ENCODE measurements at places on chromosomes 13 and 19. TPM values are rescaled to one million over a fixed set of nuclear protein-coding genes. Genes with fewer than 3 reads are reported as not detected.

DNA sequence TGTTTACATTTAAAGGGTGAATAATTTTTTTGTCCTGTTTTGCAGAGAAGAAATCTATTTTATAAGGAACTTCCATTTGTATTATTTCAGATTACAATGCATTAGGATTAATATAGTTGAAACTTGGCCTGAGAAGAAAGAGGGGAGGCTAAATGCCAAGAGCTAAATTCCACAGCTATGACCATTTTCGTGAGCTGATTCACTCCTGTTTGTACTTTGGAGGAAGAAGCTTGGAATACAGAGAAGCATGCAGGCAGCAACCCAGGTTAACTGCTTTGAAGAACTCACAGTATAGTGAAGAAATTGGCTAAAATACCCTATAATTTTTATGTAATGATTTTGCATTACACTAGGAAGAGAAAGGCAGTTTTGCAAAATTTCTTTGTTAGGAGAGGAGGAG, 309.4 kb upstream of the KLF12 start:
- no peaks in the 10 kb centered on the region for H3K4me1 ChIP-seq
- H3K27ac ChIP-seq, result no peak overlapping the region
- H3K36me3 ChIP-seq, result no peaks in the 10 kb centered on the region

KLK3 gene
- not detected for total RNA-seq

DNA sequence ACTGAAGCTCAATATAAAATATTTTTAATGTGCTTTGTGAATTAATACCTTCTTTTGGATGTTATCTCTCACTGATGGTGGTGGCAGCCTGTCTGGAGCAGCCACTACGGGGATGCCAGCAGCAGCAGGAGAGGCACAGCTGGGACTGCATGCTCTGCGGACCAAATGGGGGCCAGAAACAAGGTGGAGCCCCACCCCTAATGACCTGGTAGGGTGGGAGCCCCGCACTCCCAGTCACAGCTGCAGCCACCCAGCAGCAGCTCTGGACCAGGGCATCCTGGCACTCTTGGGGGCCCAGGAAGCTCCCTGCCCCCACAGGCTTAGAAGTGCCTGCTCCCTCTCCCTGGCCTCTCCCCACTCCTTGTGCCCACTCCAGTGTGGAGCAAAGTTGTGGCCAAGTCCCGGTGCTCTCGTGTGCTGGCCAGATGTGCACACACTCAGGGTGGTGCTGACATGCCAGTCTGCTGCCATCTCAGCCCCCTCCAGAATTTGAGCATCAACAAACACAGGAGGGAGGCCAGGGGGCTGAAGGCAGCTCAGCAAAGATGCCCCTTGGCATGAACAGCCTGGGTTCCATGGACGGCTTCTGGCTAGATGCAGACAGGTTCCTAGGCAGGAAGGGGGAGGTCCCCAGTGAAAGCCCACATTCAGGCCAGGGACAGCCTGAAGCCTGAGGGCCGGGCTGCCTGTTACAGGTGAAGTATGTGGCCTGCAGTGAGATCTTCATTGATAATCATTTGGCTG, 696.7 kb upstream of the SLITRK5 start:
- no peak overlapping the region for H3K4me3 ChIP-seq
- H3K4me1 ChIP-seq, result no peaks in the 10 kb centered on the region
- no peaks in the 10 kb centered on the region for H3K27me3 ChIP-seq
- no peaks in the 10 kb centered on the region for H3K36me3 ChIP-seq

SHKBP1 gene
- total RNA-seq, result 92.9 TPM

PODNL1 gene
- total RNA-seq, result 0.68 TPM

DNA sequence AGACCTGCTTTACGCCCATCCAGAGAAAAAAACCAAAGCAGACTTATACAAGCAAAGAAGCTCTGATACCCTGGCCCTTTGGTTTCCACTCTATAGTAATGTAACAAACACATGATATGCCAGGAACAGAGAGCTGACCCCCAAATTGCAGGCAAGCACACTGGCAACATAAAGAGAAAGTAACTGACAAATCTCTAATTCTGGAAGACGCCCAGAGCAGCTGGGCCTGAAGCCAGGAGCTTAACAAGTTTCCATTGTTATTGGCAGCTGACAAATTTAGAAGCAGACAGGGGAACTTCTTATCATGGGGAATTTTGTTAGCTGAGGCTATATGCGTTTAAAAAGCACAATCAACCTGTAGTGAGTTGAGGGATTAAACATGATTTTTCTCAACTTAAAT, 158.0 kb downstream of the DLEU7 start:
- H3K4me3 ChIP-seq, result no peak overlapping the region
- DNase-seq, result no peak
- no peaks in the 10 kb centered on the region for H3K4me1 ChIP-seq
- no peaks in the 10 kb centered on the region for H3K27me3 ChIP-seq
- H3K36me3 ChIP-seq, result peaks cover 5% of the 10 kb centered on the region

KL gene
- total RNA-seq, result not detected

ZNF729 gene
- not detected for total RNA-seq

GRCh38 chr13:94534166-94534565, 54.7 kb upstream of the DCT start:
- DNase-seq, result no peak
- H3K27ac ChIP-seq, result no peak overlapping the region
- no peaks in the 10 kb centered on the region for H3K27me3 ChIP-seq
- H3K36me3 ChIP-seq, result no peaks in the 10 kb centered on the region
- H3K4me1 ChIP-seq, result no peaks in the 10 kb centered on the region

DNA sequence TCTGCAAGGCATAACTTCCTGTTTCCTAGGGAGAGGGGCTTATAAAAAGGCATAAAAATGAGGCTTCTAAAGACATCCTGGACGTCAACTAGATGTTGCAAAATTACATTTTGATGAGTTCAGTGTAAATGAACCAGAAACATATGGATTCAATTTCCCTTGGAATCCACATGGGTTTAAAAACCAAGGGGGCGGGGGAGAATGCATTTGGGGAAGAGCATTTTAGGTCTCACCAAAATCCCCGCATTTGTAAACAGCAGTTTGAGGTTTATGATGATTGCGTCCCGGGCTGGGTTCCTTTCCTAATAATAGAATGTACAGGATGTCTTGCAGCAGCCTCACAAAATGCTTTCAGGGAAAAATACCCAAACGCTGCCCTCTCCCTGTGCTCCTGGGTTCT, 407.8 kb downstream of the ZNF536 start:
- H3K27ac ChIP-seq, result no peak overlapping the region
- H3K27me3 ChIP-seq, result no peaks in the 10 kb centered on the region
- H3K4me3 ChIP-seq, result no peak overlapping the region
- no peak for DNase-seq

GRCh38 chr13:112003941-112004340, 63.0 kb upstream of the SOX1 start:
- H3K4me1 ChIP-seq, result no peaks in the 10 kb centered on the region
- H3K36me3 ChIP-seq, result peaks cover 10% of the 10 kb centered on the region
- DNase-seq, result no peak

- no peaks in the 10 kb centered on the region for H3K27me3 ChIP-seq
- no peak overlapping the region for H3K27ac ChIP-seq
- DNase-seq, result no peak
These were observed 25.8 kb downstream of the PBX4 start for GRCh38 chr19:19592690-19593089.

ZNF415 gene
- total RNA-seq, result 10.3 TPM

DNA sequence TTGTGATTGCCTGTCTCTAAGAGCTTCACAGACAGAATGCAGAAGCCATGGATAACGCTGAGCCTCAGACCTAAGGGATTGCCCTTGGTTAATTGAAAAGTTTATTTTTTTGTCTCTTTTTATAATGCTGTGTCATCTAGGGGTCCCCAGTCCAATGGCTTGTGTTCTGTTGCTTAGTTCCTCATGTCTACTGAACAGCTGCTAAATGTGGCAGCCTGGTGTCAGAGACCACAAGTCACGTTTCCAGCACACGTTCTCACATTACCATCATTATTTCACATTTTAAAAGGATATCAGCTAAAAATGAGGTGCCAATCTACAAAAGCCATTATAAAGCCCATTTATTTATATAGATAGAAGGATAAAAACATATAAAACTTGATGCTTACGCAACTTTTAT, 1362.0 kb downstream of the PCDH9 start:
- H3K36me3 ChIP-seq, result no peaks in the 10 kb centered on the region
- no peaks in the 10 kb centered on the region for H3K27me3 ChIP-seq
- no peak overlapping the region for H3K4me3 ChIP-seq
- H3K4me1 ChIP-seq, result no peaks in the 10 kb centered on the region

- H3K27me3 ChIP-seq, result no peaks in the 10 kb centered on the region
- no peak overlapping the region for H3K27ac ChIP-seq
- no peak for DNase-seq
- no peaks in the 10 kb centered on the region for H3K36me3 ChIP-seq
- H3K4me3 ChIP-seq, result no peak overlapping the region
- H3K4me1 ChIP-seq, result no peaks in the 10 kb centered on the region
These were observed 1763.7 kb downstream of the SLITRK1 start for GRCh38 chr13:82118589-82118988.

ASF1B gene
- total RNA-seq, result 46.6 TPM

DNA sequence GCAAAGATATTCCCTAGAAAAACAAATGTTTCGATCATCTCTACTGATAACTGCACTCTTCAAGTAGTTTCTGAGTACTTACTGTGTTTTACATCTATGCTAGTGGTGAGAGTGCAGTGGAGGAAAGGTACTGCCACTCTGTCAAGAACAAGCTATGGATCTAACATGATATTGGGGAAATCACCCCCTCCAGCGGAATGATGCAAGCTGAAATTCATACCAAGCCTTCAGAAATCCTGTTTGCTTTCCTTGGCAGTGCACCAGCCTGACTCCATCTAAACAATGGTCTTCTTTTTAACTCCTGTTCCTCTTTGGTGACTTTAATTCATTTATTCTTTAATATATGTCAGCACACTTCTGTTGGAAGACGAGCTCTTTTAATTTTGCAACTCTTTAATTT, 238.0 kb downstream of the PCDH9 start:
- H3K27ac ChIP-seq, result no peak overlapping the region
- no peaks in the 10 kb centered on the region for H3K27me3 ChIP-seq
- H3K4me3 ChIP-seq, result no peak overlapping the region

GRCh38 chr13:107838588-107839161, 376.7 kb downstream of the LIG4 start:
- H3K27me3 ChIP-seq, result no peaks in the 10 kb centered on the region
- H3K27ac ChIP-seq, result no peak overlapping the region
- H3K4me1 ChIP-seq, result peaks cover 8% of the 10 kb centered on the region
- H3K4me3 ChIP-seq, result peak overlapping the region; percentile 65

Data from H9 (cell line).